ENCODE measurements at places on chromosomes 7 and 10.
A peak's percentile ranks its signal among the peaks of the same experiment; 100 is the strongest.

DNA sequence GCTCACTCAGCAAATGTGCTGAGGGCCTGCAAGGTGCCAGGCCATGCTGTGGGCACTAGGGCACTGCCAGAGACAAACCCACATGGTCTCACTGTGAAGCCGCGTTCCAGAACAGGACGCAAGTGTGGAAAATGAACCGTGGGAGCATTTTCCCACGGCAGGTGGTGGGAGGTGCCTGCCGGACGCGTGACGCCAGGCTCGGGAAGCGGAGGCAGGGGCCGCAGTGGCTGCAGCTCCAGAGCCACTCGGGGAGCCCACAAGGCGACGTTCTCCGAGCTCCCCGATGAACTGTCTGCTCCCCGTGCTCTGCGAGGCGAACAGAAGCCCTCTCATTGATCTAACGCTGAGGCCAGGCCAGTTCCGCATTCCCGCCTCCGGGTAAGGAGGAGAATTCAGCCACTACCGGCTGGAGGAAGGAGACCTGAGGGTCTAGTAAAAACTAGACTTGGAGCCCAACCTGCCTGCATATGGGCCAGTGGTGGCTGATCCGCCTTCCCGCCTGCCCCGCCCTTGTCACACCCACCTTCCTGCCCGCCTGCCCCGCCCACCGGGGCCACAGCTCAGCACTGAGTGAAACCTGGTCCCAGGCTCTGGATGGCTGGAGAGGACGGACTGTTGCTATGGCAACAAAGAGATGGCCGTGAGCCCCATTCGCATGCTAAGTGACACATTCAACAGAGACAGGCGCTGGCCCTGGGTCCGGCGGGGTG is 13.1 kb downstream of the ADGRA1 start:
- peak; percentile 94 for DNase-seq

DNA sequence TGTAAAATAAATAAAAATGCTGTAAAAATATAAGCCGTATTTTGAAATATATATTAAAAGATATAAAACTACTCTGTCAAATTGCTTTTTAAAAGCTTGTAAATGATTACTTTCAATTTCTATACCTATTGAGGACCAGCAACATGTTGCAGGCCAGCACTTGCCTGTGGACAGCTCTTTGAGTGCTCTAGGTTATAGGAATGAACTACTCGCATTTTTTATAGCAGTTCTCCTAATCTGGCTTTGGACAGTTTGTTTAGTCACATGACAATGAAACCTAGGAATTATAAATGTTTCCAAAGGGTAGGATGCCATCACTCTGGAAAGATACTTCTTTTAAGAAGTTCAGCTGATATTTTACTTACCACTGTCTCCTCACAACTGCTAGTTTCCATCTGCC is 117.7 kb upstream of the PTPRZ1 start:
- no peak for DNase-seq

DNA sequence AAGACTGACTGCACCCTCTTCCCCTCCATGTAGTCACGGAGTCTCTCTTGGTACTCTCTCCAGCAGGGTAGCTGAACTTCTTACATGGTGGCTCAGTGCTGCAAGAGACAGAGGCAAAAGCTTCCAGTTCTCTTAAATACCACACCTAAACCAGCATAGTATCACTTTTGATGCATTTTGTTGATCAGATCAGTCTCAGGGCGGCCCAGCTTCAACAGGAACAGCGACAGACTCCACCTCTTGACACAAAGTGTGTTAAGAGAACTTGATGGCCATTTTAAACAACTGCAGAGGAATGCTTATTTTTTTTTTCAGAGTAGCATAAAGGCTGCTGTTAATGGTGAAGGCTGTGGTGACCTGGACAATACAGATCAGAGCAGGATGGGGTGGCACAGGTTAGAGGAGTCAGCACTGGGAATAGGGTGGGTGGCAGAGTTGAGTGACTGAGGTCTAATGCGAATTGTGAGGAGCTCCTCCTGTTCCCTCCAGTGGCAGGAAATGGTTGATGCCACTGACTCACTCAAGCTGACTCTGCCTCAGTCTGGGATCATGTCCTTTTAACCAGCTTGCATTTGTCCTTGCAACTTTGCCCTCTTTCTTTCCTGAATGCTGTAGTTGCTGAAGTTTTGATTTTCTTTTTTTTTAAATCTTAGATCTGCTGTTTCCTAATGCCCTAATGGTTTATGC is 17.3 kb downstream of the MGAM start:
- DNase-seq, result peak; percentile 33

GRCh38 chr7:35694161-35694783 is 663 bp downstream of the HERPUD2 start:
- no peak for DNase-seq

- DNase-seq, result no peak
Observed at GRCh38 chr7:20651960-20652544, 36.6 kb downstream of the ABCB5 start.

- no peak for DNase-seq
Observed at GRCh38 chr10:12191715-12192114, 4.0 kb downstream of the NUDT5 start.

DNA sequence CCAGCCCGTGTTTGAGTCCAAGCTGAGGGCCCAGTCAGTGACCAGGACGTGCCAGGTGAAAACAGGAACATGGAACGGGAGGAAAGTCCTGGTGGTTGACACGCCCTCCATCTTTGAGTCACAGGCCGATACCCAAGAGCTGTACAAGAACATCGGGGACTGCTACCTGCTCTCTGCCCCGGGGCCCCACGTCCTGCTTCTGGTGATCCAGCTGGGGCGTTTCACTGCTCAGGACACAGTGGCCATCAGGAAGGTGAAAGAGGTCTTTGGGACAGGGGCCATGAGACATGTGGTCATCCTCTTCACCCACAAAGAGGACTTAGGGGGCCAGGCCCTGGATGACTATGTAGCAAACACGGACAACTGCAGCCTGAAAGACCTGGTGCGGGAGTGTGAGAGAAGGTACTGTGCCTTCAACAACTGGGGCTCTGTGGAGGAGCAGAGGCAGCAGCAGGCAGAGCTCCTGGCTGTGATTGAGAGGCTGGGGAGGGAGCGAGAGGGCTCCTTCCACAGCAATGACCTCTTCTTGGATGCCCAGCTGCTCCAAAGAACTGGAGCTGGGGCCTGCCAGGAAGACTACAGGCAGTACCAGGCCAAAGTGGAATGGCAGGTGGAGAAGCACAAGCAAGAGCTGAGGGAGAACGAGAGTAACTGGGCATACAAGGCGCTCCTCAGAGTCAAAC is 5.2 kb downstream of the GIMAP5 start:
- DNase-seq, result no peak

- DNase-seq, result no peak
Observed at GRCh38 chr10:95504246-95504691, 56.9 kb downstream of the SORBS1 start.

DNA sequence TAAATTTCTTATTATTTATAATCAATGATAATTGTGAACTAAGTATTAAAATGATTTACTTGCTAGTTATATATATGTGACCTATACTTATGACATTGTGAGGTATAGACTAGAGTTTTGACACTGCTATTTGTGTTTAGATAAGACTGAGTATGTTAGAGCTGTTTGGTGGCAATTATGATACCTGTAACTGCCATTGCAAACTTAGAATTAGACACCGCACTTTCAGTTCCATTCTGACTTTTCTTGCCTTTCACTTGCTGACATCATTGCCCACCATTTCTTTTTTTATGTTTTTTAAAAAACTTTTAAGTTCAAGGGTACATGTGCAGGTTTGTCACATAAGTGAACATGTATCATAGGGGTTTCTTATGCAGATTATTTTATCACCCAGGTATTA is 214.5 kb downstream of the MBL2 start:
- no peak for DNase-seq

- no peak for DNase-seq
Observed at GRCh38 chr7:124808206-124808605, 42.6 kb upstream of the GPR37 start.

- DNase-seq, result no peak
Observed at GRCh38 chr7:150966002-150966401, 12.1 kb downstream of the KCNH2 start.

DNA sequence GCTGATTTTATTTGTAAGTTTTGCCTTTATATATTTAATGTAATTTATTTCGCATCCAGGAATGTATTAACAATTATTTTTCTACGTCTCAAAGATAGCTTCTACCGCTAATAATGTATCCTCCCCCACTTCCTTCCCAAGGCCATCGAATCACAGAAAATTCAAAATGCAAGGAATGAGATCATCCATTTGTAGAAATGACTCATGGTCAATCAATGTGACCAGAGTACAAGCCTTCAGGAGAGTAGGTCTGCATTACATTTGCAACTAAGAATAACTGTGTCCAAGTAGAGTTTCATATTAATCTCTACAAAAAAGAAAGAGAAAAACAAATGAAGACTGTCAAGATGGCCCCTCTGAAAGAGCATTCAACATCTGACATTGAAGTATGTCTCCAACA is 205.9 kb upstream of the PHF14 start:
- DNase-seq, result no peak

- DNase-seq, result no peak
Observed at GRCh38 chr7:36459236-36459960, 69.7 kb downstream of the ANLN start.

DNA sequence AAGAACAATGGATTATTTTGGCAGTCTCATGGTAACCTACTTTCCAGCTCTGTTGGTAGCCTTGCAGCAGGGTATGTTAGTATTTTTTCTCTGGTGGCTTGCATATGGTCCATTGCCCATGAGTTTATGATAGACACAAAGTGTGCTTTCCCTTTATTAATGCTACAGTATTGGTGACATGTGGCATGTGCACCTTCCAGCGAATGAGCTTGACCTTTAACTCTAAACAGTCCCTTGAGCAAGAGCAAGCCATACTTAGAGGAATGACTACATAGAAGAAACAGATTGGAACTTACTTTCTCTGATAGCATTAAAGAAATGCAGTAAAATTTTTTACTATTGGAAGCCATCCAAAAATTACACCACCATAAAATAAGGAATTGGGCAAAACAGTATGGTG is 73.9 kb downstream of the VTI1A start:
- no peak for DNase-seq

- no peak for DNase-seq
Observed at GRCh38 chr7:78260826-78261225, 462.3 kb downstream of the PHTF2 start.

DNA sequence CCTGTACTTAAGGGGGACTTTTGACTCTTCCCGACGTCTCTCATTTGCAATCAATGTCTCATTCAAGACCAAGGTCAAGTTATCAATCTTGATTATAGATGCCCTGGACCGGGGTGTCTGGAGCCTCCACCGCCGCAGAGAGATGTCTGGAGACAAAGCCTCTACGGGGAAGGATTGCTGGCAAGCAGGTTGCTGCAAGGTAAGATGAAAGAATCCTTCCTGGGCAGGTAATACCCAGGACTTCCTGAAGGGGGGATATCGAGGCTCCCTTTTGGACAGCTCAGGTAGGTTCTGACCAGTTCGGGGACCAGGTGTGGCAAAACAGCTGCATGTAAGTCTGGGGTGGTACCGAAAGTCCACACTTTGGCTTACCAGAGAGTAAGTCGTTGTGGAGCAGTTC is 12.5 kb upstream of the CUX1 start:
- peak; percentile 65 for DNase-seq

GRCh38 chr7:159104188-159104920 is 40.3 kb downstream of the VIPR2 start:
- DNase-seq, result no peak

DNA sequence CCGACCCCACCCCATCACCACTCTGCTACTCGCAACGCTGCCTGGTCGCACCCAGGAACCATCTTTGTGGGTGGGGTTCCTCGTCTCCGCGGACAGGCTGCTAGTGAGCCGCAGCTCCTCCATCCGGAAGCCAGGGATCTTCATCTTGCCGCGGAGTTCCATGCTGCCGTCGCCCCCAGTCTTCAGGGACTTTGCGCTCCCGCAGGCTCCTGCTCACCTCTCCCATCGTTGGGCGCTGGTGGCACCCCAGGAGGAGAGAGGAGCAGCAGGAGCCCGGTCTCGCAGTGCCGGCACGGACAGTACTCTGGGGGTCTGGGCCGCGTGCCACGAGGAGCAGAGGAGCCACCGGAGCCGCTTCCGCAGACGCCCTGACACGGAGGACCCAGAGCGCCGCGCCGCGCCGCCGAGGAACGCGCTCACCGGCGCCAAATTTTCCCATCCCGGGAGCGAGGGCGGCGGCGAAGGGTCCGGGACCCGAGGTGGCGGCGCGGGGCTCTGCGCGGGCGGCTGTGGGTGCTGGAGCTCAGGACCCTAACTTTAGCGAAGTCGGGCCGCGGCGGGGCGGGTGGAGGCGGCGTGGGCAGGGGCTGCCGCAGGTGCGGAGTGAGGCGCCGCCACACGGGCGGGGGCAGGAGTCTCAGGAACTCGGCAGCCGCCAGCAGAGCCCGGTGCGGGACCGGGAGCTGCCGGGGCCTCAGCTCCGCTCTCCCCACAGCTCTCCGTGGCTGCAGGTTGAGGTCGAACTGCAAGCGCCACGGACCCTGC is 750.1 kb upstream of the SORCS1 start:
- DNase-seq, result no peak

DNA sequence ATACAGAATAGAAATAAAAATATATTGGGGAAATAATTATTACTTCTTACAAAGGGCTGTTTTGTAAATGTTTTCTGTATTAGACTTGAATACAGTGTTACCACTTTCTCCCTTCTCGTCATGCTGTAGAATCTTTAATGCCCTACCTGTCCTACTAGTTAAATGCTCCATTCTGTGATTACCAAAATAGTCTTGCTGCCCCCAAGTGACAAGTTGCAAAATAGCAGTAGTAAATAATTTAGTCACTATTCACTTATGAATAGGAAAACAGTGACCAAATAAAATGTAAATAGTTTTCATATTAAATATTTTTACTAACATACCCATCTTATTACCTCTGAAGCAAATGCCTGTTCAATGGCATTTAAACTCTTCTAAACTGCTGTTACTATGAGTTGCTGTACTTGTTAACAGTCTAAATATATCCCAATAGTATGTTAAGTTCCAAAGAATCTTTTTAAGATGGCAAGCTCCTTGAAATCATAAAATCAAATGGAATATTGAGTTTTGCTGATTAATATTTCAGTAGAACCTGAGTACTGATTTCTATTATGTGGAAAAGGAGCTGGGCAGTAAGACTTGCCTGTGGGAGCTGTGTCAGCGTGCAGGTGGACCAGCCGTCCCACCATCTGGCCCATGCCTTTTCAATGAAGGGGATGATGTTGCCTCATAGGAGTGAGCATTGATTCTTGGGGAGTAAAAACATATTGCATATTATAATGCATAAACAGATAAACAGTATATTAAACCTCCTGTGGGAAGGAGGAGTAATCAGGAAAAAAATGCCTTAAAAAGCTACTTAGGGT is 18.1 kb upstream of the OIT3 start:
- no peak for DNase-seq

GRCh38 chr7:134182078-134182477 is 54.9 kb downstream of the LRGUK start:
- no peak for DNase-seq

DNA sequence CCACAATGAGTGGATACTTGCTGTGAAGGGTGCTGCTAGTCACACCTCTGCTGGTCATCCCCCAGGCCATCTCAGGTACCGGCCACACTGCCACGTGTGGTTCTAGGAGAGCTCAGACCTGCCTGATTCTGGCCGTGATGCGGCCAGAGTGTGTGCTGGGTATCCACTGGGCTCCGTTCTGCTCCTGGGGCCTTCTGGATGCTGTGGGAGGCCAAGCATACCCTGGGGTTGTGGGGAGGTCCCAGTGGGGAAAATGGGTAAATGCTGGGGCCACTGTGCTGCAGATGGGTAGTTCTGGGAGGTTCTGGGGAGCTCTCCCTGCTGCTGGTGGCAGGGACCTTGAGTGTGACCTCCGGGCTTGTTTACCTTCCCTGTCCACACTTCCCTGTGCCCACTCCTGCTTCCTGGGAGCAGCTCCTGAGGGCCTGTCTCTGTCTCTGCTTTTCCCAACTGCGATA is 318.4 kb downstream of the GLRX3 start:
- no peak for DNase-seq
